ENCODE measurements at places on chromosomes 13 and 19. TPM values are rescaled to one million over a fixed set of nuclear protein-coding genes. Genes with fewer than 3 reads are reported as not detected.

- no peaks in the 10 kb centered on the region for H3K4me1 ChIP-seq
- no peak overlapping the region for H3K4me3 ChIP-seq
- no peak for DNase-seq
- no peak overlapping the region for H3K27ac ChIP-seq
- no peaks in the 10 kb centered on the region for H3K36me3 ChIP-seq
Measured at GRCh38 chr13:90746230-90746629, 601.3 kb upstream of the MIR17HG start.

DNA sequence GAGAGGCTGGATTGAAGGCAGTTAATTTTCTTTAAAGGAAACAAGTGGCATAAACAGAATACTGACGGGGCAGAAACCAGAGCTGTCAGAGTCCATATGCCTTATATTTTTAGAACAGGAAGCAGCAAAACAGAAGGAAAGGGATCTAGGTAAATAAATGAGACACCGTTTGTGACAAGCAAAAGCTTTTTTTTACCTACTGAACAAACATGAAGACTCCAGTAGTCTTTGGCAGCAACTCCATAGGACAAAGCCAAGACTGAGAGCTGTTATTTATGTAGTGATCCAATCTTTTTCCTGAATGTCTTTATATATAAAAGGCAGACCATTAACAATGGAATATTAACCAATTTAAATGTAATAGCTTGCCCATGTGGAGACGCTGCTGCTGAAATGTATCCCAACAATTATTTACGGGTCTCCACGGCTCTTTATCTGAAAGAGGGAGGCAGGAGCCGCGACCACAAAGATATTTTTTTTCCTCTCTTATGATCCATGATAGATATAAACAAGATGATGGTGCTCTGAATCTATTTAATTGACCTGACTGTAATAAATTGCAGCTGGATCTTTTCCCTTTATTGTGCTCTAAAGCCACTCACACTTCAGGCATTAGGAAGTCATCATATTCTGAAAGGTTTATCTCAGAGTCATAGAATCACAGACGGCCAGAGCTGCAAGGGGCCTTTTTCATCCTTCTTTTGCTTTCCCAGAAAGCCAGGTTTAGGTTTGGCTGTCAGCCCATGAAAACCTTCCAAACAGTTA, 687.8 kb downstream of the EFNB2 start:
- no peak for DNase-seq
- H3K36me3 ChIP-seq: no peaks in the 10 kb centered on the region
- H3K27me3 ChIP-seq: no peaks in the 10 kb centered on the region
- no peaks in the 10 kb centered on the region for H3K4me1 ChIP-seq

DNA sequence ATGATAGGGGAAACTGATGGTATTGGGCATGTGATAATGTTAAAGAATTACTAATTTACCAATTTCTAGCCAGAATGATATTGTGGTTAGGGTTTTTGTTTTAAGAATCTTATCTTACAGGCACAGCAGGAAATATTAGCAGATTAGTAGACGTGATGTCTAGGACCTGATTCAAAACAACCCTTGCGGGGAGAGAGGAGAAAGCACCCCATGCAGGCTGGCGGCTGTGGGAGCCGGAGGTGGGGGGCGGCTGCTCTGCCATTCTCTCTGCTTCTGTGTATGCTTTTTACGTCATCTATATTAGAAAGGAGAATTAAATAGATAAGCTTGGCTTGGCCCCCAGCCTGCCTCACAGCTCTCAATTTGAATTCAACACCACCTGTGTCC, 41.5 kb downstream of the MLLT1 start:
- H3K4me1 ChIP-seq: peaks cover 47% of the 10 kb centered on the region
- peak; percentile 48 for DNase-seq
- H3K27me3 ChIP-seq: no peaks in the 10 kb centered on the region

- no peak overlapping the region for H3K27ac ChIP-seq
- no peaks in the 10 kb centered on the region for H3K27me3 ChIP-seq
- H3K36me3 ChIP-seq: no peaks in the 10 kb centered on the region
- H3K4me1 ChIP-seq: no peaks in the 10 kb centered on the region
- no peak overlapping the region for H3K4me3 ChIP-seq
Measured at GRCh38 chr13:47206111-47206510, 309.3 kb upstream of the HTR2A start.

The KLK13 gene
- not detected for total RNA-seq

DNA sequence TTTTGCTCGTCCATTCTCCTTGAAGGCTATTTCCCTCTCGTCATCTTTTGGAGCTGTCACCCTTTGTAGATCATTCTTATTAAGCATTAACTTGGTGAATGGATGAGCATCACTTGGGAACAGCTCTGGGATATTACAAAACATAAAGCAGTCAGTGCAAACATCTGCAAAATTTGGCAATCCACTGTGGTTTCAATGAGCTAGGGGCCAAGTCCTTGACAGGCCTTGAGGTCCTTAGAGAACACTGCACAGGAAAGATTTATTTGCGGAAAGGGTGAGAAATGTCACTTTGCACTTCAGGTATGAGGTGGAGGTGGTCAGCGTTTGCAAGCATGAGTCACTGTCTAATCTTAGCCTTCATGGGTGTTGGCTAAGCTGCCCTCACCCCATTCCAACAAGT, 239.7 kb upstream of the MAB21L1 start:
- H3K4me1 ChIP-seq: no peaks in the 10 kb centered on the region
- no peak for DNase-seq
- no peaks in the 10 kb centered on the region for H3K36me3 ChIP-seq
- peaks cover 9% of the 10 kb centered on the region for H3K27me3 ChIP-seq

DNA sequence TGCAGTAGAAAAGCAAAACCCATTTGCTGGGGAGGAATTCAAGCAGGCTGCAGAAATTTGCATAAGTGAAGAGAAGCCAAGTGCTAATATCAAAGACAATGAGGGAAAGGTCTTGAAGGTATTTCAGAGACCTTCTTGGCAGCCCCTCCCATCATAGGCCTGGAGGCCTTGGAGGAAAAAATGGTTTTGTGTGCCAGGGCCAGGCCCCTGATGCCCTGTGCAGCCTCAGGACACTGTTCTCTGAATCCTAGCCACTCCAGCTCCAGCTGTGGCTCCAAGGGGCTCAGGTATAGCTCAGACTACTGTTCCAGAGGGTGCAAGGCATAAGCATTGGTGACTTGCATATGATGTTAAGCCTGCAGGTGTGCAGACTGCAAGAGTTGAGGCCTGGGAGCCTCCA, 463.2 kb upstream of the ATXN8OS start:
- no peaks in the 10 kb centered on the region for H3K27me3 ChIP-seq
- no peaks in the 10 kb centered on the region for H3K4me1 ChIP-seq
- no peak overlapping the region for H3K27ac ChIP-seq

The SSC5D gene
- total RNA-seq: 0.32 TPM

DNA sequence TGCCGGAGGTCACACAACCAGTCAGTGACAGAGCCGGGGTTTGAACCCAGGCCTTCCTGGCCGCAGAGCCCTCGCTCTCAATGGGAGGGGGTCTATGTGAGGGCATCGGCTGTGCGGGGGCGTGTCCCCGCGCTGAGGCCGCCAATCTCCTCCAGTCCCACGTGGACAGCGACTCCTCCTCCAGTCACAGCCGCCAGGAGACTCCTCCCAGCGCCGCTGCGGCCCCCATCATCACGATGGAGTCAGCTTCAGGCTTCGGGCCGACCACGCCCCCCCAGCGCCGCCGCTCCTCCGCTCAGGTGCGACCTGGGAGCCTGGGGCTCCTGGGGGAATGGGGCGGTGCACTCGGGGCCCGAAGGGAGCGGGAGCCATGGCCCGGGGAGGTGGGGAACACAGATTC, 6.0 kb downstream of the SPRED3 start:
- DNase-seq: peak; percentile 91
- H3K27me3 ChIP-seq: peaks cover 15% of the 10 kb centered on the region
- H3K27ac ChIP-seq: peak overlapping the region; percentile 66
- H3K4me1 ChIP-seq: peaks cover 29% of the 10 kb centered on the region
- H3K36me3 ChIP-seq: peaks cover 5% of the 10 kb centered on the region

The ZNF845 gene
- total RNA-seq: 6.3 TPM

Data from activated CD4-positive, alpha-beta T cell treated with anti-CD3 and anti-CD28 coated beads for 36 hours (primary cell).